HT-29 (cell line): ENCODE measurements at places on chromosomes 11 and 22. TPM values are rescaled to one million over a fixed set of nuclear protein-coding genes. Genes with fewer than 3 reads are reported as not detected.

The FAM181B gene
- total RNA-seq = not detected in 2 replicates

The OSBP2 gene
- 4.1 and 8.2 TPM in 2 replicates for total RNA-seq

The PHOX2A gene
- not detected in 2 replicates for total RNA-seq

The SC5D gene
- total RNA-seq = 26.3 and 30.0 TPM in 2 replicates

The CRYBB2 gene
- total RNA-seq = not detected in 2 replicates

The HMOX1 gene
- total RNA-seq = 14.9 and 21.6 TPM in 2 replicates

The CCDC116 gene
- total RNA-seq = 0.33 TPM in 1 of 2 replicates, not detected in the other

The FIBIN gene
- not detected in 2 replicates for total RNA-seq

The OR51E1 gene
- total RNA-seq = 0.41 and 0.63 TPM in 2 replicates

The CRY2 gene
- total RNA-seq = 24.0 and 28.6 TPM in 2 replicates

The SLCO2B1 gene
- total RNA-seq = 0.55 and 1.9 TPM in 2 replicates

The ZBTB16 gene
- not detected in 2 replicates for total RNA-seq

The MUC2 gene
- 6.9 and 9.1 TPM in 2 replicates for total RNA-seq

The SAA4 gene
- total RNA-seq = not detected in 2 replicates

The BATF2 gene
- 1.6 and 2.5 TPM in 2 replicates for total RNA-seq

The CERK gene
- 17.1 and 18.6 TPM in 2 replicates for total RNA-seq

The FOLR3 gene
- total RNA-seq = not detected in 2 replicates

The TBX10 gene
- 2.2 and 5.4 TPM in 2 replicates for total RNA-seq

The CYP2D6 gene
- total RNA-seq = 2.6 and 2.8 TPM in 2 replicates

The THRSP gene
- total RNA-seq = not detected in 2 replicates

The UPB1 gene
- not detected in 2 replicates for total RNA-seq

The MFNG gene
- total RNA-seq = 1.0 and 2.1 TPM in 2 replicates

The PCNX3 gene
- 87.6 and 102 TPM in 2 replicates for total RNA-seq

The SMIM35 gene
- total RNA-seq = not detected in 2 replicates

The CLDN5 gene
- total RNA-seq = not detected in 2 replicates

The USP2 gene
- 2.2 and 4.4 TPM in 2 replicates for total RNA-seq

The MRGPRE gene
- total RNA-seq = 0.36 TPM in 1 of 2 replicates, not detected in the other

The CCDC87 gene
- 0.79 and 1.3 TPM in 2 replicates for total RNA-seq

The OR4S1 gene
- not detected in 2 replicates for total RNA-seq

The GAS2 gene
- 3.3 and 3.7 TPM in 2 replicates for total RNA-seq

The ARHGEF17 gene
- 31.9 and 33.1 TPM in 2 replicates for total RNA-seq

The SLC22A6 gene
- not detected in 2 replicates for total RNA-seq

The CARD10 gene
- total RNA-seq = 32.7 and 50.4 TPM in 2 replicates

The TSPAN18 gene
- not detected in 2 replicates for total RNA-seq

The OR10D3 gene
- total RNA-seq = not detected in 2 replicates

The MS4A4A gene
- not detected in 2 replicates for total RNA-seq

The MYBPC3 gene
- 0.05 TPM in 1 of 2 replicates, not detected in the other for total RNA-seq

The WBP2NL gene
- not detected in 2 replicates for total RNA-seq

The GNB1L gene
- total RNA-seq = 96.1 and 115 TPM in 2 replicates

The MYOD1 gene
- not detected in 2 replicates for total RNA-seq

The ACCSL gene
- not detected in 2 replicates for total RNA-seq

The ADAMTS8 gene
- not detected in 2 replicates for total RNA-seq

The MFRP gene
- total RNA-seq = not detected in 2 replicates

The H19 gene
- total RNA-seq = 0.81 TPM in 1 of 2 replicates, not detected in the other

The PHF21B gene
- not detected in 2 replicates for total RNA-seq

The CARNS1 gene
- 0.70 and 0.76 TPM in 2 replicates for total RNA-seq

The CASP5 gene
- total RNA-seq = not detected in 2 replicates

The DDI1 gene
- not detected in 2 replicates for total RNA-seq
